ENCODE measurements at places on chromosomes 7 and 10.

GRCh38 chr10:95832216-95833041, 75.3 kb upstream of the CC2D2B start:
- no peak for DNase-seq

GRCh38 chr10:6046773-6047611, 15.2 kb downstream of the IL2RA start:
- no peak for DNase-seq

- DNase-seq: no peak
Measured at GRCh38 chr7:55497521-55497920, 74.8 kb downstream of the VOPP1 start.

GRCh38 chr10:61100887-61101286, 156.9 kb upstream of the RHOBTB1 start:
- no peak for DNase-seq

- no peak for DNase-seq
Measured at GRCh38 chr7:18771834-18772566, 276.5 kb downstream of the HDAC9 start.

Data from HS-5 (cell line).